ENCODE measurements at places on chromosomes 3 and 15.
A peak's percentile ranks its signal among the peaks of the same experiment; 100 is the strongest.

DNA sequence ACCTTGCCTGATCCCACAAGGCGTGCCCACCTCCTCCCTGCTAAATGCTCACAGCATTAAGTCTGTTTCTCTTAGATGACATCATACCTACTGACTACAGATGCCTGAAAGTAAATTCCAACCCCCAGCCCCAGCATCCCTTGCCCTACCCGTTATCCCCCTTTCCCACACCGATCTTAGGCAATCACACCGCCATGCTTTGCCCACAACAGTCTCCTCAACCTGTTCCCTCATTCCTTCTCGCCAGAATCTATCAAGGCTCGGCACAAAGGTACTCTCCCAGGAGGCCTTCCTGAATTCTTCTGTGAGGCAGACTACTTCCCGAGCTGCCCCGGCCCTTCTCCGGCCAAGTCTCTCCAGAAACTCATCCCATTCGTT is 789 bp upstream of the SEC61A1 start:
- no peak for DNase-seq

GRCh38 chr3:168534761-168535160 is 439.0 kb upstream of the GOLIM4 start:
- no peak for DNase-seq

DNA sequence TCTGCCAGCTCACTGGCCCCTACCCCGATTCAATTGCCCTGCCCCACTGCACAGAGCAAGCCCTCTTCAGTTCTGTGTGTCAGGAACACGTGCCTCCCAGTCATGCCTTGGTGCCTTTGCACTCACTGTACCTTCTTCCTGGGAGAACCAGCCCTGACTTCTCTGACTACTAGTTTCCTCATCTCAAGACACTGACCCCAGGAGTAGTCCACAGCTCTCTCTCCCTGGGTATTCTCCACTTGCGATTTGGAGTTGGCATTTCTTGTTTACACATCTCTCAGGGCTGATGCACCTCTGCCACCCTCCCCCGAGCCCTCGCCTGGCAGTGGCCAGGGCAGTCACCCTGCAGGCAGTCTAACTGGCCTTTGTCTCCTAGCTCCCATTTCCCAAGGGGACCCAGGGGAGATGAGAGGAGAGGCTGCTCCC is 5.7 kb downstream of the CISH start:
- no peak for DNase-seq

- DNase-seq = no peak
Measured at GRCh38 chr15:36430726-36431265, 148.6 kb upstream of the CDIN1 start.

DNA sequence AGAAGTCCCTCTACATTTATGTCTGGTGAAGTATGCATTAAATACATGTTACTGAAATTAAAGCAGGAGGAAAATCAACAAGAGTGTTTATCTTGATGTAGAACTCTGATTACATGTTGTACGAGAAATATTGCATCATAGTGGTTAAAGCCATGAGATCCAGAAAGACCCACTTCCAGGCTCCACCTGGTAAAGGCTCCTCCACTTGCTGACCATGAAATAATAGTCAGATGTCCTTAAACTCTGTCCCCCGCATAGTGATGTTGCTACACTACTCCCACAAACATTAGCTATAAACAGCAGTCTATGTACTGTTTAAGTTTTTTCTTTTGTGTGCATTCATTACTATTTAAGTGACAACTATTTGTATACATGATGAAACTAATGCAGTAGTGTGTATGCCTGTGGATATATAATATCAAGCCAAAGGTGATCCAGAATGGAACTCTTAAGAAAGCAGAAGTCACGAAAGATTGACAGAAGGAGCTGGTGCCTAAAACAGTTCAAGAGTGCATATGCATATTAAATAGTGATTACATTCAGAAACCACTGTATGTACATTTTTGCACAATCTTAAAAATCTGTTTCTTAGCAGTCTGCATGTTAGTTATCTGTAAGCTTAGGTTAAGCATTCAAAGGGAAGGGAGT is 264.4 kb upstream of the KCNMB2 start:
- DNase-seq = no peak

- no peak for DNase-seq
Measured at GRCh38 chr3:118817748-118818165, 216.9 kb downstream of the IGSF11 start.

GRCh38 chr3:191997579-191998268 is 536.8 kb downstream of the PYDC2 start:
- DNase-seq = no peak

GRCh38 chr3:182244222-182244971 is 532.7 kb downstream of the SOX2 start:
- DNase-seq = no peak

- DNase-seq = no peak
Measured at GRCh38 chr3:4615750-4616149, 122.6 kb downstream of the ITPR1 start.

GRCh38 chr3:88742674-88743507 is 364.5 kb upstream of the EPHA3 start:
- no peak for DNase-seq

GRCh38 chr15:40182358-40183029 is 21.6 kb downstream of the BUB1B start:
- no peak for DNase-seq

GRCh38 chr3:119779731-119780383 is 2.0 kb upstream of the NR1I2 start:
- DNase-seq = no peak

DNA sequence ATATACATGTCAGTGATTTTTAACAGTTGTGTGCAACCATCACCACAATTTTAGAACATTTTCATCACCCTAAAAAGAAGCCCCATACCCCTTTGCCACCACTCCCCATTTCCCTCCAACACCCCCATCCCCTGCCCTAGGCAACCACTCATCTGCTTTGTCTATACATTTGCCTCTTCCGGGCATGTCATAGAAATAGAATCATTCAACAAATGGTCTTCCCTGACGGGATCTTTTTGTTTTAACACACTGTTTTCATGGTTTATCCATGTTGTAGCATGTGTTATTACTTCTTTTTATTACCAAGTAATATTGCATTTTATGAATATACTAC is 4.0 kb downstream of the VILL start:
- no peak for DNase-seq

GRCh38 chr3:41836360-41837134 is 125.4 kb downstream of the ULK4 start:
- no peak for DNase-seq

DNA sequence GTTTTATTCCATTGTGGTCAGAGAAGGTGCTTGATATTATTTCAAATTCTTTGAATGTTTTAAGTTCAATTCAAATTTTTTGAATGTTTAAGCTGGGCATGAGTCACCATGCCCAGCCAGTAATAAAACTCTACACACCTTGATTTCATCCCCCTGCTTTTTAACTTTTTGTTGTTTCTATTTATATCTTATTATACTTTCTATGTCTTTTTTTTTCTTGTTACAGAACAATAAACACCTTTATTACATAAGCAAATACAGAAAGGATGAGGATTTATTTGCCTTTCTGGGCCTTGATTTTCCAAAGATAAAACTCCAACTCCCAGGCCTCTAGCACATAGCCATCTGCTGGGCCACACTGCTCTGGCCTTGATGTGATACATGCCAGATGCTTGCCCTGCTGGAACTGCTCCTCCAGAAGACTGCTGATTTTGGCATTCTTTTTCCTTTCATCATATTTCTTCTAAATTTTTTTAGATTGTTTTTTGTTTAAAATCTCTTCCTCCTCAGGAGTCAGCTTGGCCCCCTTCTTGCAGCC is 14.0 kb downstream of the DNAH12 start:
- DNase-seq = no peak

- DNase-seq = no peak
Measured at GRCh38 chr3:40470701-40471100, 6.2 kb upstream of the ZNF619 start.

GRCh38 chr3:188792793-188793192 is 379.0 kb upstream of the TPRG1 start:
- DNase-seq = no peak

- DNase-seq = no peak
Measured at GRCh38 chr3:138042043-138042442, 32.1 kb downstream of the CLDN18 start.

DNA sequence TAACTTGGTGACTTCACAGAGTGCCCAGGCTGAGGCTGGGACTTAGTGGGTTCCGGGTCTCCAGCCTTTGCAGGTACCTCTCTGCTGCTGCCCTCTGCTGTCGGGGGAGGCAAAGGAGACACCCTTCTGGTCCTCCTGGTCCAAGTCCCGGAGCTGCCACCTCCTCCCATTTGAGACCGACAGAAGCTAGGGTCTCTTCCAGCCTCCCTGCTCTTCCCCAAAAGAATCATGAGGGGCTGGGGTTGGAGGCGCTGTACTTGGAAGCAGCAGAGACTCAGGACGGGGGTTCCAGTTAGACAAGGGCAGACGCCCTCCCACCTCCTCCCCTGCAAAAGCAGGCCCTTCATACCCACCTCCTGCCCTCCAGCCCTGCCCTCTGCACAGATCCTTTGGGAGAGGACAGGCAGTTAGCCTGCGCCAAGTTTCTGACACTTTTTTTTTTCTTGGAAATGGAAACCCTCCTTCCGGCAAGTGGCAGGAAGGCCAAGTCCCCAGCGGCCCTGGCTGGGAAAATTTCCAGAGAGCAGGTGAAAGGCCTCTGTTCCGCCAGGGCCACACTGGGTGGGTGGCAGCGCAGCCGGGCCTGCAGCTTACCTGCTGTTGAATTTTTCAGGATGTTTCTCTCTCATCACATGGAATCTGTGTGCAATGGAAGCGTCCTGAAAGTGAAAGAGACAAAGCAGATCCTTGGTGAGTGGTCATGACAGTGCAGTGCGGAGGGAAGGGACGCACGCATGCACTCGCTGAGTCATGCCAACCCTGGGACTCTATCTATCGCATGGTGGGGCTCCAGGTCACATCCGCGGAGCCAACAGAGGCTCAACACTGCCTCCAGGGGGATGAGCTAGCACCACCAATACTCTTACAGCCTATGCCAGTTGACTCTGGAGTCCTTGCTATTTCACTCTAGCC is 119.9 kb downstream of the DGKG start:
- DNase-seq = no peak

GRCh38 chr15:80514071-80514780 is 110.0 kb downstream of the ARNT2 start:
- DNase-seq = no peak

DNA sequence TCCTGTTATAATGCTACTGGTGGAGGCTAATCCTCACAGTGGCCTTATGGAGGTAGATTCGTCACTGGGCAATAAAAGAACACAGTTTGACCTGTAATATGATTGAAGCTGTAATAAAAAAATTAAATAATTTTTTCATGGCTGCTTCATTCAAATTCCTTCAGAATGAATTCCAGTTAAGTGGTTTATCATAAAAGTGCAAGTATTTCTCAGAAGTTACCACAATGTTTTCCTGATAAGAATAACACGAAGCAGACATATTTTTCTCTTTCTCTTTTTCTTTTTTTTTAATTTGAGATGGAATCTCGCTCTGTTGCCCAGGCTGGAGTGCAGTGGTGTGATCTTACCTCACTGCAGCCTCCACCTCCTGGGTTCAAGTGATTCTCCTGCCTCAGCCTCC is 15.6 kb downstream of the B4GALT4 start:
- no peak for DNase-seq

GRCh38 chr3:122936986-122937385 is 90.6 kb downstream of the SEMA5B start:
- no peak for DNase-seq

GRCh38 chr3:9172851-9173321 is 76.6 kb downstream of the SRGAP3 start:
- no peak for DNase-seq

- no peak for DNase-seq
Measured at GRCh38 chr3:197021231-197021630, 8.4 kb downstream of the MELTF start.

- DNase-seq = peak; percentile 40
Measured at GRCh38 chr3:33064929-33065328, 32.0 kb downstream of the GLB1 start.

DNA sequence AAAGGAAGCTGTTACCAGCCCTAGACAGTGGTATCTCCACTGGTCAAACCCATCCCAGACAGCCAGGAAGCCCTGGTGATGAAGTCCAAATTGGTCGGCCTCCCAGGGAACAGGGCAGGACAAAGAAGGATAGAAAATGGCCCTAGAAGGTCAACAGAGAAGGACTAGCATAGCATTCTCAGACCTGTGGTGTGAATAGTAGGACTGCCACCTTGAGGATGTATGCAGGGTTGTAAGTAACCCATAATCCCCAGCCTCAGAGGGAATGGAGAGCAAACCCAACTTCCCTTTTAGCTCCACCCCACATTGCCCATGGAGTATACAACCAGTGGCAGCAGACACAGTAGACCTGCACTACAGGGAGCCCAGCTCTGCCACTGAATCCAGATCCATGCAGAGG is 68.6 kb upstream of the EIF1B start:
- DNase-seq = no peak

DNA sequence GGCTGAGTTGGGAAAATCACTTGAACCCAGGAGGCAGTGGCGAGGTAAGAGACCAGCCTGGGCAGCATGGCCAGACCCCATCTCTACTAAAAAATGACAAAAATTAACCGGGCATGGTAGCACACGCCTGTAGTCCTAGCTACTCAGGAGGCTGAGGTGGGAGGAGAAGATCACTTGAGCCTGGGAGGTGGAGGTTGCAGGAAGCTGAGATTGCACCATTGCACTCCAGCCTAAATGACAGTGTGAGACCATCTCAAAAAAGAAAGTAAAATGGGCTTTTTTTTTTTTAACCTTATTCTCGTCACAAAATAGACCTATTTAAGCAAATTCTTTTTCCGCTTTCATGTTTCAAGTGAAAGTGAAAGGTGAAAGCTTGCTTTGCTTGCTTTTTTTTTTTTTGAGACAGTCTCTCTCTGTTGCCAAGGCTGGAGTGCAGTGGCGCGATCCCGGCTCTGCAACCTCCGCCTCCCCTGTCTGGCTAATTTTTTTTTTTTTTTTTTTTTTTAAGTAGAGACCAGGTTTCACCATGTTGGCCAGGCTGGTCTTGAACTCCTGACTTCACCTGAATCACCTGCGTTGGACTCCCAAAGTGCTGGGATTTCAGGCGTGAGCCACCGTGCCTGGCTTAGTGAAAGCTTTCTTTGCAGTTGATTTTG is 3.6 kb downstream of the PDIA3 start:
- peak; percentile 14 for DNase-seq

DNA sequence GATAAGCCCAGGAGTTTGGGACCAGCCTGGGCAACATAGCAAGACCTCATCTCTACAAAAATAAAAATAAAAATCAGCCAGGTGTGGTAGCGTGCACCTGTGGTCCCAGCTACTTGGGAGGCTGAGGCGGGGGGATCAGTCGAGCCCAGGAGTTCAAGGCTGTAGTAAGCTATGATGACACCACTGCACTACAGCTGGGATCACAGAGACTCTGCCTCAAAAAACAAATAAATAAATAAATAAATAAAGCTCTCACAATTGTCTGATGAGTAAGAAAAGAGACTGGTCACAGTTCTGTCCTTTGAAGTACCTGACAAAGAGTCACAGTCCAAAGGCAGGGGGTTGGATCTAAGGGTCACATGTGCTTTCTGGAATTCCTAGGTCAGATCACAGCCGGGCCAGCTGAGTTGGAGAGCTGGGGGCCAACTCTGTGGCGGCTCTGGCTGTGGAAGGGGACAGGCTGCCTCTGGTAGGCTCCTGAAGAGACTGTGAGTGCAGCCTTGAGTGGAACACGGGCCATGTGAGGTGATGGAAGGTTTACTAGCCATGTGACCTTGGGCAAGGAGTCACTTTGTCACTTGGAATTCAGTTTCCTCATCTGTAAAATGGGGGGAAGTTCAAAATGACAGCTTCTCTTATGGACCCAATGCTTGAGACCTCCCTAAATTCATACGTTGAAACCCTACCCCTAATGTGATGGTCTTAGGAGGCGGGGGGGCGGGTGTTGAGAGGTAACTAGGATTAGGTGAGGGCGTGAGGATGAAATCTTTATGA is 47.2 kb downstream of the WHAMM start:
- no peak for DNase-seq

GRCh38 chr15:28260317-28260716 is 61.7 kb downstream of the HERC2 start:
- DNase-seq = no peak
